ENCODE measurements at places on chromosomes 1 and 21.

GRCh38 chr21:44458971-44459711, 3.8 kb downstream of the LRRC3 start:
- no peak for DNase-seq

DNA sequence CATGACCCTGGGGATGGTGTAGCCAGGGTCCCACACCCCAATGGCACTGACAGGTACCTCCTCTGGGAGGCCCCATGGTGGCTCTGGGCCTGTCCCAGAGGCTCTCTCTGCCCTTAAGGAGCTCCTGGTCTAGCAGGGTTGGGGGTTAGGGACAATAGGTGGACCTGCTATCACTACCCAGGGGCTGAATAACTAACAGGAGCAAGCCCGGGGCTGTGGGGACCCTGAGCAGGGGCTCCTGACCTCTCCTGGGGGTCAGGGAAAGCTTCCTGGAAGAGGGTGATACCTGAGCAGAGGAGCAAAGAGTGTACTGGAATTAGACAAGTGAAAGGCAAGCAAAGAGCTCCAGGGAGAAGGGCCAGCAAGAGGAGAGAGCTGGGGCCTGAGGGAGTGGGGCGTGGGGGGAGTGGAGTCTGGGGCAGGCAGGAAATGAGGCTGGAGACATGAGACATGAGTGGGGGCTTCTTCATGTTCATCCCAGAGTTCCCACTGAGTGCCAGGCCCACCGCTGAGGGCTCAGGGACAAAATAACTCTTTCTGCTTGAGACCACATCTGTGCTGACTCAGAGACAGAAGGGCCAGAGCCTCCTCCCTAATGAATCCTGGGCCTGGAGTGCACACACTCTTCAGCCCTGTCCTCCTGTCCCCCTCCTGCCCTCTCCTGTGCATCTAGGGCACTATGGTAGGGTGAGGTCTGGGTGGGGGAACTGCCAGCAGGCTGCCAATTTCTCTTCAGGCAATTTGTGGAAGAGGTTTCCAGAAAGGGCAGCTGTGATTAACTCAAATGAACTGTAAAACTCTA, 517.6 kb downstream of the PTPRU start:
- no peak for DNase-seq

GRCh38 chr1:88351960-88352359, 332.1 kb upstream of the PKN2 start:
- no peak for DNase-seq

GRCh38 chr1:205716371-205717132, 33.4 kb downstream of the NUCKS1 start:
- DNase-seq = no peak

DNA sequence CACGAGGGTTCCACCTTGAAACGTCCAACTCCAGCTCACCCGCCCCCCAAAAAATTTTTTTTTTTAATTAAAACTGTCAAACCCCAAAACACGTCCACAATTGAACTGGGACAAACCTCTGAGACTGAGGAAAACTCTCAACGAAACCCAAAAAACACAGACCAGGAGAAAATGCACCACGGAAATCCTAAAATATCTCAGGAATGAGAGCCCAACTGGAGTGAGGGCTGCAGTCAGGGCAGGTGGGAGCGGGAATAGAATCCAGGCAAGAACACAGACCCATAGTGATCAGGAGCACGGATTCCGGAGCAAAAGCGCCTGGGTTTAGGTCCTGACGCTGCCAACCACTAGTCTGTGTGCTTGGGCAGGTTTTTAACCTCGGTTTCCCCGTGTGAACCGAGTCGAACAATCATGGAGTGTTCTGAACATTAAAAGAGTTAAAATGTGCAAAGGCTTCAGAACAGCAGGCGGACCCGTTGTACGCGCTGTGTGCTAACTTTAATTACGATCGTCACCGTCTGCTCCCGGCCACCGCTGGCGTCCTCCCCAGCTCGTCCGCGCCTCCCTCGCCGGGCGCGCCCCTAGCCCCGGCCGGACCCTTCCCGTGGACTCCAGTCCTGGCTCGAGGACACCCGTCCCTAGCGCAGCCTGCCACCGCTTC, 624 bp downstream of the ARHGAP29 start:
- DNase-seq = no peak
